Hematopoietic multipotent progenitor cell (in vitro differentiated cells): ENCODE measurements at places on chromosomes 3 and 15. TPM values are rescaled to one million over a fixed set of nuclear protein-coding genes. Genes with fewer than 3 reads are reported as not detected.
A peak's percentile ranks its signal among the peaks of the same experiment; 100 is the strongest.

GRCh38 chr15:55372701-55373440 is 35.3 kb downstream of the CCPG1 start:
- DNase-seq, result no peak

SPINK8 gene
- not detected for total RNA-seq

PSMD2 gene
- 259 TPM for total RNA-seq

DNA sequence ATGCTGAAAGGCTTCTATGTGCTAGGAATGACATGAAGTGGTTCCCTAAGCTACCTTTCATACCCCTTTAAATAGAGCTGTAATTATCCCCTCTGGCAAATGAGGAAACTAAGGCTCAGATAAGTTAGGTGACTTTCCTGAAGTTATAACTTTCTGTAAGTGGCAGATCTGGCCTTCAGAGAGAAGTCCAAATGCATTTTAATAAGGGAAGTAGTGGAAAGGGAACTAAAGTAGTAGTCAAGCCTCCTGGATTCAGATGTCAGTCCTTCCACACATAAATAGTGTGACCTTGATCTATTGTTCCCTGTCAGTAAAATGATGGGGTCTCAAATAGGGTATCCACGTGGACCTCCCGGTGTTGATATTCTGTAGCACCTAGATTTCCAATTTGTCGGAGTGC is 277.7 kb downstream of the EDEM1 start:
- DNase-seq, result no peak

GRCh38 chr15:59532770-59533379 is 78.7 kb upstream of the GCNT3 start:
- DNase-seq, result peak; percentile 71

DNA sequence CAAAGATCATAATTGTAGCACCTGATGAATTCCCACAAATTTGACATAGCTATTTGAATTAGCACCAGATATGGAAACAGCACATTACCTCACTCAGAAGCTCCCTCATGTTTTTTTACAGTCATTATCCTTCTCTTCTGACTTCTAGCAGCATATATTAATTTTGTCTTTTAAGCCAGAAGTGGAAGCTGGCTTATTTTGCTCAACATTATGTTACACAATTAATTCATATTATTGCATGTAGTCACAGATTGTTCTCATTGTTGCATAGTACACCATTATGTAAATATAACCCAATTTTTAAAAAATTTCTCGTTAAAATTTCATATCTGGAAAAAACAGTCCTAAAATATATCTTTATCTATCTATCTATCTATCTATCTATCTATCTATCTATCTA is 762.3 kb downstream of the TUSC7 start:
- DNase-seq, result no peak

RNF13 gene
- total RNA-seq, result 45.8 TPM

- no peak for DNase-seq
Measured at GRCh38 chr15:27260523-27260922, 289.5 kb downstream of the GABRG3 start.

DNA sequence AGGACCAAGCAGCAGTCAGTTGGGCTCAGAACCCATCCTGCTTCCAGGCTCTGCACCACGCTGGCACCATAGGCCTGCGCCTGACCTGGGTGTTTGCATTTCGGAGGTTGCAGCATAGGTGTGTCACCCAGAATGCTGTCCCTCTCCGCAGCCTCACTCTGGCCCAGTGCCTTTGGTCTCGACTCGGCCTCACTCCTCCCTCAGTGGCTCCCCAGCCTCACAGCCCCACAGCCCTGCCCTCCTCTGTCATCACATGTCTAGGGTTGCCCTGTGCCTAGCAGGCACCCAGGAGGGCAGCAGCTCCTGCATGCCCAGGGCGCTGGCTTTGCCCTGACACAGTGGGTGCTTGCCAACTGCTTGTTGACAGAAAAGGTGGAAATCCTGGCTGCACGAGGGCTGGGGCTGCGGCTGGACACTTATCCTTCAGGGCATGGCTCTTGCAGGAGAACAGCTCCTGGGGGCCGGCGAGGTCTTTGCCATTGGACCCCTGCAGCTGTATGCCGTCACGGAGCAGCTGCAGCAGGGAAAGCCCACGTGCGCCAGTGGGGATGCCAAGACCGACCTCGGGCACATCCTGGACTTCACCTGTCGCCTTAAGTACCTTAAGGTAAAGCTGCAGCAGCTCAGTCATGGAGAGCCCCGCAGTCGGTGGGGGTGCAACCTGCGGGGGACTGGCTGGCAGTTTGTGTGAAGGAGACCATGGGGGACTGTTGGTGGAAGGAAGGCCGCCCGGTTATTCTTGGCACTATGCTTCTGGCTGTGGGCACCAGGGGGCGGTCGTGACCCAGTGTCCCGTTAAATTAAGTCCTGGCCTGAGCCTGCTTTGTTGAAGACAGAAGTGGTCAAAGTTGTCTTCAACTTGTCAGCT is 16.2 kb downstream of the NISCH start:
- DNase-seq, result peak; percentile 64

- no peak for DNase-seq
Measured at GRCh38 chr3:64318001-64318400, 92.7 kb upstream of the PRICKLE2 start.

ZNF717 gene
- 11.6 TPM for total RNA-seq

DNA sequence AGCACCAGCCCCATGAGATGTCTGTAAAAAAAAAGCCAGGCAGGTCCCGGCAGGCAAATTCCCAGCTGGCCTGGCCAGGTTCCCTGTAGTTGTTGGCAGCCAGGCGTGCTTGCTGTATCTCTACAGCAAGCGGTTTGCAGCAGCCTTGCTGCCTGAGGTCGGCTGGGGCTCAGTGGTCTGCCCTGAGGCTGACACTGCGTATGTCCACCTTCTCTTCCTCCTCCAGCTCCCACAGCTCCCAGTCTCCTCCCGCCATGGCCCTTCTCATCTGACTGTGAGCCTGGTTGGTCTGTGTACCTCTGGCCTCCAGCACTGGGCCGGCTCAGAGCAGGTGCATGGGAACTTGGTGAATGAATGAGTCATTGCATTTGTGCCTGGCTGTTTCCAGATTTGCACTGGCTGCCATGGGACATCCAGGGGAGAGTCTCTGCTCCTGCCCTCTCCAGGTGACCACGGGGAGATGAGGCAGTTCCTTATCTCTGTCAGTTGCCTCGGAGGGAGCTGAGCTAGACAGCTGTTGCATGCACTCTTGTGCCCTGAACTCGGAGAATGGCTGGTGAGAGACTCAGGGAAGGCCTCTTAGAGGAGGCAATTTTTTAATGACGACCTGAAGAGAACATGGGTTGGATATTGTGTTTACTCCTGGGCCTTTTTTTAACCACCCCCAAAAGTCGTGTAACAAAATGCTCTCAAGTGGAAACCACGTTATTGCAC is 43.0 kb downstream of the SPSB4 start:
- no peak for DNase-seq

GRCh38 chr3:168117853-168118313 is 22.2 kb upstream of the GOLIM4 start:
- no peak for DNase-seq

GRCh38 chr3:159082519-159082918 is 280.7 kb downstream of the MFSD1 start:
- no peak for DNase-seq

DNA sequence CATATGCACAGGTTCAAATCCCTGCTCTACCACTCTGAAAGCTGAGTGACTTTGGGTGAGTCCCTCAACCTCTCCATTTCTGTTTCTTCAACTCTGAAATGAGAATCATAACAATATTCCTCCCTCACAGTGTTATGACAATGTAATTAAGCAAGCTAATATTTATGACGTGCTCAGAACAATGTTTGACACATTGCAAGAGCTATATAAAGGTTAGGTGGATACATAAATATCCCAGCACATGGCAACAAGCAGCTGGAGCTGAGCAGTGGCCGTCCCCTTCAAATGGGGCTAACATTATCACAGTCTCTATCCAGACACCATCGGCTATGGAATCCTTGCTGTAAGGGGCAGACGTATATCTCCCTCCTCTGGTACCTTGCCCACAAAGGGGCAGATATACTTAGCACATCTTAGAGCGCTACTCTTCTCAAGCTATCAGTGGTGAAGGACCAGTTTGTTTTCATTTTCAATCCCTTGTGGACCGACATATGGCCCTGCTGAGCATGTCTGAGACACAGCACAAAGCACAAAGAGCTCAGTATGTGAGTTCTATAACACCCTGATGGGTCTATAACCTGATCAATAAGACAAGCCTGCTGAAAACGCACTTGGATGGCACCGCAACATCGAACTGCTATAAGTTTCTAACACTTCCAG is 80.9 kb downstream of the PRICKLE2 start:
- DNase-seq, result no peak

DNA sequence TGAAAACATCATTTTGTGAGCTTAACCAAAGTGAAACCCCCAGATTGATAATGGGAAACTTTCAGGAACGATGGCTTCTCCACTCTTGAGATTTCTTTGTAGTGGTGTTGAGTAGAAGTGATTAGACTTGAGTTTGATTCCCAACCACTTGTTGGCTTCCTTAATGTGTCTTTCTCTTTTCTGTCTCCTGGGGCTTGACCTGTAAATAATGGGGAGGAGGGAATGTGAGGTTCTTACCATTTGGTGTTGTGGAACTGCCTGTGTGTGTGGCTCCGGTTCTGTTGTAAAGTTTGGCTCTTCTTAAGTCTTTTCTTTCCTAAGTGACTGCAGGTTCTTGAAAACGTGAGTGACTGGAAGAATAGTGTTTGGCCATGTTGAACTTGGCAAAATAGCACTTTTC is 2.7 kb downstream of the CDV3 start:
- DNase-seq, result no peak

GRCh38 chr3:34016925-34017587 is 218.6 kb downstream of the PDCD6IP start:
- no peak for DNase-seq

POLQ gene
- 1.1 TPM for total RNA-seq

DNAH12 gene
- total RNA-seq, result under 0.01 TPM

GRCh38 chr15:57251308-57251707 is 125.0 kb upstream of the CGNL1 start:
- no peak for DNase-seq

DNA sequence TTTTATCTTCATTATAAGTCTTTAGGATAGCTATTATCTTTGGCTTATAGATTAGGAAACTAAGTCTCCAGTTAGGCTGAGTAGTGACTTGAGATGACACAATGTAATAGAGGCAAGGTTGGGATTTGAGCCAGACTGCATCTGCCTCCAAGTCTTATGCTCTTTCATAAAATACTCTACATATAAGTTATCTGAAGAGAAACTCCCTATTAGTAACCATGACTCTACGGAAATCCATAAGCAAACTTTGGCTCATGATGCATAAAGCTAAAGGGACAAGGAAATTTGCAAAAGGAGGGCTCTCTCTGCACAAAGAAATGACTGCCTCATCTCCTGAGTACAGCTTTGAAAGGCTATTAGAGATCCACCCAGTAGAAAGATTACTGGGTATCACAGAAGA is 77.6 kb upstream of the FRMD4B start:
- DNase-seq, result no peak

GRCh38 chr15:72980661-72981060 is 71.6 kb upstream of the NEO1 start:
- DNase-seq, result no peak

SYNPR gene
- under 0.01 TPM for total RNA-seq

GRCh38 chr15:64813075-64813474 is 12.4 kb downstream of the PIF1 start:
- DNase-seq, result peak; percentile 27

DNA sequence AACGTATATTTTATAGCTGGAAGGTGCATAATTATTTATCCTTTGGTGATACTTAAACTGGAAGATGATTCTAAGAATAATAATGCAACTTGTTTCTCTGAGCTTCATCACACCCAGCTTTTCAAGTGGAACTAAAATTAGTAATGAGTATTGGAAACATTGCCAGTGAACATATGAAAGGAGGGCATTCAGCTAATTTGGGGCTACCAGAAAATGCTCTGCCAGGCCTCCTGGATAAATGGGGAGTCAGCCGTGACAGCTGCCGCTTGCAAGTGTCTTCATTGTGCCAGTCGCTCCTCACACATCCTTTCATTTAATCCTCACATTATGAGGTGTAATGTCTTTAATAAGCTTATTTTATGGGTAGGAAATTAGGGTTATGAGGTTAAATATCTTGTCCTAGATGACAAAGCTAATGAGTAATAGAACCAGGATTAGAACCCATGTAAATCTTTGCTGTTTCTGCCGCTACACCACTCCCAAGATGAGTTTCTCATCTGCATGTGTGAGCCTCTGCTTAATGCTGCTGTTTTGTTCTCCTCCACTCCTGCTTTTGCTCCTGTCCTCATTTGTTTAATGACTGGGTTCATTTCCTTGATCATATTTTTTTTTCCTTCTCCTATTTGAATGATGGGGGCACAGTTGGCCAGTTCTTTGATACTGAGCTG is 155.7 kb downstream of the PLCL2 start:
- no peak for DNase-seq

DPPA2 gene
- total RNA-seq, result under 0.01 TPM

DNA sequence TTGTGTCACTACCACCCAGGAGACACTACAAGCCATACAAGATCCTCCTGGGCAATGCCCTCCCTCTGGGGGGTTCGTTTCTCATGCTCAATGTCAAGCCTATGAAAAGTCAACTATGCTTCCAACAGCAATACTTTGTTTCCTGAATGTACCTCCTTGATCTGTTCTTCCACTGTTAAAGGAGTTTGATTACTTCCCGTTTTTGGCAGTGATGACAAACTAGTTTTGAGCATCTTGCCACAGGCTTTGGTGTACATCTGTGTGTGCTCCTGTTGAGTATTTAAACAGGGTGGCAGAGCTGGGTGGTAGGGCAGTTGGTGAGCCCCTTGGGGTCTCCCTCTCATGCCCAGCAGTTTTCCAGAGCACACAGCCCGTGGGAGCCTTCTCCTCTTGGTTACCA is 81.4 kb downstream of the IL12A start:
- DNase-seq, result no peak

SLCO3A1 gene
- 17.2 TPM for total RNA-seq

GRCh38 chr3:4866866-4867265 is 112.4 kb upstream of the BHLHE40 start:
- no peak for DNase-seq

GRCh38 chr15:70742928-70743327 is 20.4 kb downstream of the UACA start:
- DNase-seq, result no peak

DNA sequence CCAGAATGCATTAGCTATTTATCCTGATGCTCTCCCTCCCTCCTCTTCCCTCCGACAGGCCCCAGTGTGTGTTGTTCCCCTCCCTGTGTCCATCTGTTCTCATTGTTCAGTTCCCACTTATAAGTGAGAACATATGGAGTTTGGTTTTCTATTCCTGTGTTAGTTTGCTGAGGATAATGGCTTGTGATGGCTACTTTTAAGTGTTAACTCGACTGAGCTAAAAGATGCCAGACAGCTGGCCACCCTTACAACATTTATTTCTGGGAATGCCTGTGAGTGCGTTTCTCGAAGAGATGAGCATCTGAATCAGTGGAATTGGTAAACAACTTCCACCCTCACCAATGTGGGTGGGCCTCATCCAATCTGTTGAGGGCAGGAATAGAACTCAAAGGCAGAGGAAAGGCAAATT is 24.7 kb upstream of the TM2D3 start:
- DNase-seq, result no peak

DNA sequence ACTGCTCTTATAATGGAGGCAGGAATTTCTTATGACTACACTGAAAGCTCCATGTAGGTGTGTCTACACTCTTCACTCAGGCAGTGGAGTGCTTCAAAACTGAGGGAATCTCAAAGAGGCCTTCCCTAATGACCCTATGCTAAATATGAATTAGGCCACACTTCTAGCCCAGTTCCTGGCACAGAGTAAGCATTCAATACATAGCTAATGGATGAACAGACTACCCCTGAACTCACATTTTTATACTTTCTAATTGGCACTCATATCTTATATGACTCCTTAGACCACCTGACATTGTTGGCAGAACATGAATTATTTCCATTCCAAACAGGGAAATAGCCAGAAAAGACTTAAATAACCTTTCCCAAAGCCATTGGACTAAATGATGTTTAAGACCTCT is 3.4 kb downstream of the RARRES1 start:
- no peak for DNase-seq

CAMK1 gene
- total RNA-seq, result 1.1 TPM

CCDC13 gene
- 1.1 TPM for total RNA-seq
